ENCODE measurements at places on chromosomes 11 and 22.

GRCh38 chr11:57403802-57404147, 13.3 kb upstream of the PRG2 start:
- DNase-seq: no peak

GRCh38 chr22:18997306-18997924, 61.3 kb upstream of the PRODH start:
- no peak for DNase-seq

DNA sequence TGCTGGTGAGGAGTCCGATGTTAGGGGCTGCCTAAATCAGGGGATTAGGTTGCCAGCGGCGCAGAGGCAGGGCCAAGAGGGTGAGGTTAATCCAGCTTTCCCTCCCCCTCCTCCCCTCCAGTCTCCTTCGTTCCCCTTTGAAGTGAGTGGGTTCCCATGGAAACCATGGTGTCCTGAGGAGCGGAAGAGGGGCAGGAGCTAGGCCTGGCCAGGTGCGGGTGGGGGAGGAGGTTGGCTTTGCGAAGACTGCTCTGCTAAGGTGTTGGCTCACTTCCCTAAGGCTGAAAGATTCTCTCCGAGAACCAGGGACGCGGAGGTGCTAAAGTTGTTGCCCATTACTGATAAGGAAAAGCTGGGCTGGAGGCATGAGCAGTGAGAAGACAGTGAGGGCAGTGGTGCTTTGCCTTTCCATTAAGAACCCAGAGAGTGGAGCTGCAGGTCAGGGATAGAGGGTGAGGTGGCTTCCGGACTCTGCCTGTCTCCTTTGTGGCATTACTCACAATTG, 124.6 kb downstream of the FEZ1 start:
- no peak for DNase-seq

GRCh38 chr22:29994943-29995342, 85.3 kb upstream of the HORMAD2 start:
- no peak for DNase-seq

GRCh38 chr11:59062602-59063529, 23.2 kb upstream of the GLYATL1B start:
- no peak for DNase-seq

Measured in stimulated activated CD8-positive, alpha-beta memory T cell treated with anti-CD3 and anti-CD28 coated beads, Interleukin-4, amount 100 ng/mL, for 4 hours (primary cell).